ENCODE measurements at places on chromosomes 13 and 19.

DNA sequence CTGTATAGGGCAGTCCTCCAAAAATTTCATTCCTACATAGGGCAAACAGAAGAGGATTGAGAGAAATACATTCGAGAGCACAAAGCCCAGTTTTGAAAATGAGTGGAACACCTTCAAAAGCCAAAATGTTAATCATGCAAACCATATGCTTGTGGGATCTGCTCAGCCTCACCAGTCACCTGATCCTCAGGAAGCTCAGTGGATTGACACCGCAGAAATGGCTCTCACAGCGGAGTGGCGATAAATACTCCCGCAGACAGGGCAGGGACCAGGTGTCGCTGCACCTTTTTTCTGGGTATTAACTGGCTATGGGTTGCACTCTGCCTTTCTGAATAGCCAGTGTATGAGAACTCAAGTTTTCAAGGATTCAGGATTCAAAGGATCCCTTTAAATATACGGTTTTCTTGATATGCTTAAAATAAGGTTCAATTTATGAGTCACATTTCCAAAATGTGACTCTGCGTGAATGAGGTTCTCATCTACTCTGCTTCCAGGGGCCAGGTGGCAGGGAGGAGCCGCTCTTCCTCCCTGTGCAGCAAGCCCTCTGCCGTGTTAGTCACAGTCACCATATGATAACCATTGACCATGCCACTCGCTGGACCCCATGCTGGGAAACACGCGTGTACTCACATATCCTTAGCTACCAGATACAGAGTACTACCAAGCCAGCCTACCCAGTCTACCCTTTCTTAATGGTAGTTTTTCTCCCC lies 18.3 kb upstream of the DHRS12 start:
- no peak for DNase-seq

DNA sequence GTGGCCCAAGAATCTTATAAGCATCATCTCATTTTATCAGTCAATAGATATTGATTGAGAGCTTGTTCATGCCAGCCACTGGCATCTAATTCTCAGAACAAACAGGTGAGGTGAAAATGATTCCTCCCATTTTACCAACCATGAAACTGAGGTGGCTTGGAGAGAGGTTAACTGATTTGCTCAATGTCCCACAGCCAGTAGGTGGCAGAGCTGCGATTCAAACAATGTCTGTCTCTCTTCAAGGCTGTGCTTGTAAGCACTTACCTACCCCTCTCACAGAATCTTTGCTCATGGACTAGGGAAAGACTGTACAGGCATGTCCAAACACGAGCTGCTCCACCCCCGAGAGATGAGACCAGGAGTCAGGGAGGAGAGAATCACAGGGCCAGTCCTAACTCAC lies 21.5 kb upstream of the GSX1 start:
- DNase-seq, result peak; percentile 8

GRCh38 chr19:616062-616700 lies 17.2 kb downstream of the POLRMT start:
- DNase-seq, result no peak

DNA sequence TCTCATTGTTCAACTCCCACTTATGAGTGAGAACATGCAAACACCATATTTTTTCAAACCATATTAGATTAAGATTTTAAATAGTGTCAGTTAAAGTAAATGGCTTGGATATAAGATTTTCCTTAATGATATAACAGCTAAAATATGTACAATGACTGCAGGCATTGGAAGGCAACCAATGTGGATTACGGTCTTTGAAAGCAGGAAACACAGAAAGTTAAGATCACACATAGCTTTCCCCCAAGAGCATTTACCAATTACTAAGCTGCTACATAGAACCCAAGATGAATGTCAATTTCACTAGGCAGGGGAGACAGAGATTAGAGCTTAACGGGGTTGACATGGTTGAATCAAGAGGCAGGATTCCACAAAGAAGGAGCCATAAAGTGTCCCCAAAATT lies 173.2 kb upstream of the TRPC4 start:
- DNase-seq, result no peak

DNA sequence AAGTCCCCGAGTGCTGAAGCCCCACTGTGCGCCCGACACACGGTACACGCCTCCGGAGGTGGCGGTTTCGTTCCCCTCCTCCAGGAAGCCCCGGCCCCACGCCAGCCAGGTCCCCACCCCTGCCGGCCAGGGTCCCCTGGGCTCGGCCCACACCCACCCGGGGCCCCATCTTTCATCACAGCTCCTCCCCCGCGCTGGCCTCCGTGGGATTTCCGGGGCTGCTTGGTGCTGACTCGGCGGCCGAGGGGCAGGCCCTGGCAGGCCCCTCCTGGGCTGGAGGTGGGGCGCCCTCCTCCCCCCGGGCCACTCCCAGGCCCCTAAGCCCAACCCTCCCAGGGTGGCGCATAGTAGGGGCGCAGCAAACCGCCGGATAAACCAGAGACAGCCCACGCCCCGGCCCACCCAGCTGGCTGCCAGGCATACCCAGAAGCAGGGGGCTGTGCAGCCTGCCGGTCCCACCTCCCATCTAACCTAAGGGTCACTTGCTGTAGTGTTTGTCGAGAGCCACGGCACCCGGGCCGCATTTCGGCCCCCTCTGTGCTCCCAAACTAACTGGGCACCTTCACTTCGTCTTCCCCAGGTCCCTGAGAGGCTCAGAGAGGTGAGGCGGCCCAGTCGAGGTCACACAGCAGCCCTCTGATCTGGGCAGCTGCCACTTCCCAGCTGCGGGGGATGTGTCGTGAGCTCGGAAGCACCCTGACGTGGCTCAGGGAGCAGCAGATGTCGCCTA lies 6.6 kb downstream of the ZBTB7A start:
- no peak for DNase-seq

- DNase-seq, result peak; percentile 73
Measured at GRCh38 chr13:107865318-107865575, 350.1 kb downstream of the LIG4 start.

DNA sequence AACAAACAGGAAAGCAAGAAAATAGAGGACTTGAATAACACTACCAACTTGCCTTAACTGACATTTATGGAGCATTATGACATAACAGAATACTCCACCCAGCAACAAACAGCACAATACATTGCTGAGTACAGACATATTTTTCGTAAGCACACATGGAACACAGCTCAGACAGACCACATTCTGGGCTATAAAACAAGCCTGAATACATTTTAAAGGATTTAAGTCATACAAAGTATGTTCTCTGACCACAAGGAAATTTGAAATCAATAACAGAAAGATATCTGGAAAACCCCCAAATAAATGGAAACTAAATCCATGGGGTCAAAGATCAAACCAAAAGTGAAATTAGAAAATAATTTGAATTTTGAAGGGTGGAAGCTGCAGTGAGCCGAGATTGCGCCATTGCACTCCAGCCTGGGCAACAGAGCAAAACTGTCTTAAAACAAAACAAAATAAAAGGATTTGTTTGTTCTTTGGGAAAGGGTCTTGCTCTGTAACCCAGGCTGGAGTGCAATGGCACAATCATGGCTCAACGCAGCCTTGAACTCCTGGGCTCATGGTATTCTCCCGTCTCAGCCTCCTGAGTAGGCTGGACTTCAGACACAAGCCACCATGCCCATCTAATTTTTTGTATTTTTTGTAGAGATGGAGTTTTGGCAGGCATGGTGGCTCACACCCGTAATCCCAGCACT lies 5.6 kb downstream of the ZDHHC20 start:
- DNase-seq, result no peak

DNA sequence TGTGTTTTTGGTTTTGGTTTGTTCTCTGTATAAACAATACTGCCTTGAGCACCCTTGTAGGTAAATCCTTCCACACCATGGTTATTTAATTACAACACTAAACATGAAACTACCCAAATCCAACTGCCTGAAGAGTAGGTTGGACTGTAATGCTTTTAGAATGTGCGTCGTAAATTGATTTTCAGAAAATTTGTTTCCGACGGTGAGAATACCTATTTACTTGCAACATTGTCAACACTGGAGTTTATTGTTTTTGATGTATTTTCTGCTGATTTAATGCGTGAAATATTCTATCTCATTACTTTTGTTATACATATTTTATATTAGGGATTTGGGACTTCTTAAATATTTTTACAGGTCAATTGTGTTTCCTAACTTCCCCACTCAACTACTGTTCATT lies 48.2 kb downstream of the ADGRE1 start:
- no peak for DNase-seq

- no peak for DNase-seq
Measured at GRCh38 chr13:85549819-85550218, 249.4 kb downstream of the SLITRK6 start.

DNA sequence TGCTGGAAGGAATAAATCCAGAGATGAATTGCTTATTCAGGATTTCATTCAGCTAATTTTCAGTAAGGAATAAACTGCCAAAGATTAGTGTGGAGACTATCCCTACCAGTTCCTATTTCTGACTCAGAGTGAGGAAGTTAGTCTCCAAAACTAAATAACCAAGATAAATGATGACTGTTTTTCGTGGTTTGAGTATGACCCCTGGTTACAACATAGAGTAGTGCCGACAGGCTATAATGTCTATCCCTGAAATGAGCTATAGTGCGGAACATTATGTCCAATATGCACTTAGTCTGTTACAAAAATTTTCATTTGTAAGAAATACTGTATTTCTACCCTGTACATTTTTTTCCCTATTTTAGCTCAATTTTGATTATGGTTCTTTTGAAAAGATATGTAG lies 51.4 kb downstream of the NBEA start:
- no peak for DNase-seq

DNA sequence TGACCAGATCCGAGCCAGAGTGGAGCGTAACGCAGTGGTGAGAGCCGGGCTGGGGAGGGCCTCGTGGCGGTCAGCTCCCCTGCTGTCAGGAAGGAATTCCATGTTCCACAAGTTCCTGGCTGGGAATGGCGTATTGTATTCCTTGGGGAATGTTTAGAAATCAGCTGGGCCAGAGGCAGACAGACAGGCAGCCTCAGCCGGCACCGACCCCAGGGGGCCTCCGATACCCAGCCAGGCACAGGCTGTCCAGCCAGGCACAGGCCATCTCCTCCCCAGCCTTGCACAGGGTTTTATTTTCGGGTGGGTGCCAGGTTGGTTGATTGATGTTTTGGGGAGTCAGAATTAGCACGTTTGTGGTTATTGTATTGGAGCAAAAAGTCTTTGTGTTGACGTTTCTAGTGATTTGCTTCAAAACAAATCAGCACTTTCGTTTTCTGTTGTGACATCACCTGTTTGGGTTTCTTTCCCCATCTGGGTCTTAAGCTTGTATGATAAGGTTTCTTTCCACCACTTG lies 126.6 kb upstream of the MCF2L start:
- DNase-seq, result no peak

GRCh38 chr13:65330287-65330686 lies 1899.8 kb downstream of the PCDH9 start:
- DNase-seq, result no peak

DNA sequence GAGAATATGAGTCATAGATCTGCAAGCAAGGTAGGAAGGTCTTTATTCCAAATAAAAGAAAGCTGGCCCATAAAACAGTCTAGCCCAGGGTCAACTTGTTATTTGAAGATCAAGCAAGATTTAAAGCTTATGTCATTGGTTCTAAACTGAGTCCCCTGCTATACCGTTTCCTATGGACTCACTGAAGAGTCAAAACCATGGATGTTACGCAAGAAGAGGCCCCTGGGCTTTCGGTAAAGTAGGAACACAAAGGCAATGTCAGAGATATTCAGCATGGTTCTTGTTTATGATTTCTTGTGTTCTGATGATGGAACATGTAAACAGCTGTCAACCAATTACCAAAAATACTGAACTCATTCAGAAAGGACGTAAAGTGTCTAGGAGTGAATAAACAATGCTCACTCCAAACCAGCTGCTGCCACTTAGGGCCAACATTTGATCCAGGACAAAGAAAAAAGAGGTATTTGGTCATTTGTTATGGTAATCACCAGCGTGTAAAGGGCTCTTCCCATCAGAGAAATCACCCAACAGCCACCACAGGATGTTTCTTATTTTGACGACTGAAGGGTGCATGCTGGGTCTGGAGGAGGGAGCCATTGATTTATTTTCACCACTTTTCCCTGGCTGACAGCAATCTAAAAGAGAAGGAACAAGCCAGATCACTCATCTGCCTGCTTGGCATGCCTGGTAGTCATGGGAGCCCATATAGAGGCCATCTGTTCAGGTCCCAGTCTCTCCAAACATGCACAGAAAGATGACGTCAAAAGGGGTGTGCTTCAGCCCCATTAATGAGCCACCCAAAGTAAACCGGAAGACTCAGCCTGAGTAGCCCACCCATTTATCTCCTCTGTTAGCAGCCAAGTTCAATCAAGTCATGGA lies 68.3 kb downstream of the FGF14 start:
- DNase-seq, result peak; percentile 59

DNA sequence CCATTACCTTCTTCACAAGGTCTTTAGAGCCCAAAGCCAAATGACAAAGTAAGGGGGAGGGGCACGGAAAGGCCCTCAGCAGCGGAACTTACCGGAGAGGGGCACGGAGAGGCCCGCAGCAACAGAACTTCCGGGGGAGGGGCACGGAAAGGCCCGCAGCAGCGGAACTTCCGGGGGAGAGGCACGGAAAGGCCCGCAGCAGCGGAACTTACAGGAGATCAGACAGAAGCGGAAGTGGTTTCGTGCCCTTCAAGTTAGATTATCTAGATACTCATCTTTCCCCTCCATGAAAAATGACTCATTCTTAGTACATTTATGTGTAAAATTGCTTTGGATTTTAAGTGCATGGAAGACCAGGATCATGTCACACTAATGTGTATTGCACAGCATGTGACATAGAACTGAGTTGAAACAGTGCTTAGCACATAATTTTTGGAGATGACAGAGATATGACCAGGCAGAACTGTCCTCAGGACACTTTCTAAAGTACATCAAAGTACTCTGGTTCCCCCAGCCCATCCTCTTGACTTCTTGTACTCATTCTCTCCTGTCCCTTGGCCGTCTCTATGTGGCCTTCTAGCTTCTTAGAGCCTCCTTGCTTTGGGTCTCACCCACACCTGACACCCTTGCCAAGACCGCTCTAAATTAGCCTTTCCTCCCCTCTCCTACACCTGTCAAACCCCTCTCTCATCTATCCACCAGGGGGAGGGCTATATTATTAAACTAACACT lies 25.7 kb upstream of the TPTE2 start:
- no peak for DNase-seq

- peak; percentile 28 for DNase-seq
Measured at GRCh38 chr13:98445340-98446233, 131.3 kb downstream of the STK24 start.

GRCh38 chr19:14772467-14772866 lies 5.9 kb downstream of the ADGRE2 start:
- no peak for DNase-seq

DNA sequence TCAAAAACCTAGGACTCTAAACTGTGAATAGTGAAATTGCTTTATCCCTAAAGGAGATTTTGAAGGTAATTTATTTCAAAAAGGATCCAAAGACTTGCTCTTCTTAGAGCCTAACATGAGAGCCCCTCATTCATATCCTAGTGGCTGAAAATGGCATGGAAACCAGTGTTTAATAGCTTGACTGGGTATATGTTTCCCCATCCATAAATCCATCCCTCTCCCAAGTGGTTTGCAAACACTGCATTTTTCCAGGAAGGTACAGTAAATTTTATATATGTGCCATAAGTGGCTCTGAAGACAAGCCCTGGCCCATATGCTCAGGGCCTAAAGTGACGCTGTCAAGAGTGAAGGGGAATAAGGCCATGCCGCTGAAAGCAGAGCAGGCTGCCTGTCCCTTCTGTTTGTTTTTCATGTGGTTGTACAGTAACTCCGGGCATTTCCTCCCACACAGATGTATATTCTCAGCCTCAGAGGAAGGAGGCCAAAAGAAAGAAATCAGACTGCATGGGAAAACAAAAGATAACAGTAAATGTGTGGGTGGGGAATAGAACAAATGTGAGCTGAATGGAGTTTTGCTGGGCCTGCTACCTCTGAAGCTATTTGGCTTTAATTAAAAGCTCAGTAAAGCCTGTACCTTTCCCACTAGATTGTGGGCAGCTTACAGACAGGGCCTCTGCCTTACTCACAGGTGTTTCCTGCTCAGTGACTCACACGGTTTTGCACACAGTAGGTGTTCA lies 181.9 kb downstream of the PCDH9 start:
- no peak for DNase-seq

Measured in NCI-H1092 treated with DMSO at 0.1 percent for 48 hours (cell line).